ENCODE measurements at places on chromosomes 6 and 20.

DNA sequence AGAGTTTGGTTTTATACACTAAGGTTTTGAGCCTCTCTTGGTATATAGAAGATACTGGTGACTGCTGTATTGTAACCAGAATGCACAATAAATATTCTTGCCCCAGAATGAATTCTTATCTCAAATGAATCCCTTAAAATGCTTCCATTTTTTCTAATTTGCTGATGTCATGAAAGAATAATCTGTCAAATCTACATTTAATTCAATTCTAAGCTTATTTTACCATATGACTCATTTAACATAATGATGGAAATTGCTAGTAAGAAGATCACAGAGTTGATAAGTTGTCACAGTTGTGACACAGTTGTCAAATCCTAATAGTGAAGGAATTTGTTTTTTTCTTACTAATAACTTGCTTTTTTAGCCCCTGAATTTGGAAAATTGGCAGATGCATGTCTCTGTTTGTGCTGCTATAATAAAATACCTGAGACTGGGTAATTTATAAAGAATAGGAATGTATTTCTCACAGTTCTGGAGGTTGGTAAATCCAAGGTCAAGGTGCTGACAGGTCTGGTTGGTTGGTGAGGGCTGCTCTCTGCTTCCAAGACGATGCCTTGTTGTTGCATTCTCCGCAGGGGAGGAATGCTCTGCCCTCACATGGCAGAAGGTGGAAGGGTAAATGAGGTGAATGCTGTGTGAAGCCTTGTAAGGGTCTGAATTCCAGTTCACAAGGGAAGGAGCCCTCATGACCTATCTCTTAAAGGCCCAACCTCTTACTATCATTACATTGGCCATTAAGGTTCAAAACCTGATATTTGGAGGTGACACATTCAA is 4.7 kb downstream of the ECT2L start:
- no peaks in the 10 kb centered on the region for H3K4me1 ChIP-seq
- H3K4me3 ChIP-seq = no peak overlapping the region
- H3K27me3 ChIP-seq = peaks cover 4% of the 10 kb centered on the region

DNA sequence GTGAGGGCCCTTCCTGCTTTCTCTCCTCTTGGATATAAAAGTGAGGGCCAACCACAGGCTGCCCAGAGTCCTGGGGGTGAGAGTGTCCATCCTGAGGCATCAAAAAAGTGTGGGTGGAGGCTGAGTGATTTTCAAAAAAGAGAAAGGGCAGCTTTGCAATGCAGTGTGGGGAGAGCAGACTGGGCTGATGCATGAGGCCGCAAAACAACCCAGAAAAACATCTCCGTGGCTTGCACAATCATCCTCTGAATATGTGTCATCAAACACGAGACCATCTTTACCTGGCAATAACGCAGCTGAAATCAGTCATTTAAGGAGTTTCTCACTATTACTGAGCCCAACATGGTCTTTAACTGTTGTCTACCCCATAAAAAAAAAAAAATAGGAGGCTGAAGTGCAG is 191.2 kb upstream of the SOX4 start:
- no peak for DNase-seq
- no peak overlapping the region for H3K4me3 ChIP-seq

GRCh38 chr20:3846378-3846739 is 275 bp upstream of the MAVS start:
- H3K27ac ChIP-seq = peak overlapping the region; percentile 94
- peaks cover 15% of the 10 kb centered on the region for H3K4me1 ChIP-seq
- peak overlapping the region; percentile 93 for H3K4me3 ChIP-seq
- H3K27me3 ChIP-seq = no peaks in the 10 kb centered on the region
- no peak for DNase-seq

DNA sequence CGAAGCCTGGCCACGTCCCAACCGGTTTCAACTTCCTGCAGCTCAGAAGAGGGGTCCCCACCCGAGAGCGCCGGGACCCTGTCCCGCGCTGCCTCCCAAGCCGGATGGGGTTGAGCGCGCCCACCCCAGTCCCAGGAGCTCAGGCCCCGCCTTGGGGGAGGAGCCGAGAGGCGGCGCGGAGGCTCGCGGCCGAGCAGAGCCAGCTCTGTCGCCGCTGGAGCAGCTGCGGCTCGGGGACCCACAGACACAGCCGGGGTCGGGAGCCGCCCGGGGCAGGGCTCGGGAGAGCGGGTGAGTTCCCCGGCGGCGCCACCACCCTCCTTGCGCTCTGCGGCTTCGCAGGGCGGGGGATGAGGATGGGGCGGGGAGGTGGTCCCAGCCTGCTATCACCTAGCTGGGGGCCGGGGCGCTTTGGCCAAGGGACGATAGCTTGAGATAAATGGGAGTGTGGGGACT is at the start of gene PPP1R16B:
TSS of gene PPP1R16B (plus strand) at position 196 of the 456 bp plus-strand sequence. CDS start 30,229 bp downstream, outside the sequence.
- H3K36me3 ChIP-seq = peaks cover 4% of the 10 kb centered on the region
- H3K27me3 ChIP-seq = no peaks in the 10 kb centered on the region
- H3K4me1 ChIP-seq = peaks cover 28% of the 10 kb centered on the region
- peak; percentile 80 for DNase-seq
- peak within 1 kb of the TSS; percentile 97 for H3K27ac ChIP-seq

DNA sequence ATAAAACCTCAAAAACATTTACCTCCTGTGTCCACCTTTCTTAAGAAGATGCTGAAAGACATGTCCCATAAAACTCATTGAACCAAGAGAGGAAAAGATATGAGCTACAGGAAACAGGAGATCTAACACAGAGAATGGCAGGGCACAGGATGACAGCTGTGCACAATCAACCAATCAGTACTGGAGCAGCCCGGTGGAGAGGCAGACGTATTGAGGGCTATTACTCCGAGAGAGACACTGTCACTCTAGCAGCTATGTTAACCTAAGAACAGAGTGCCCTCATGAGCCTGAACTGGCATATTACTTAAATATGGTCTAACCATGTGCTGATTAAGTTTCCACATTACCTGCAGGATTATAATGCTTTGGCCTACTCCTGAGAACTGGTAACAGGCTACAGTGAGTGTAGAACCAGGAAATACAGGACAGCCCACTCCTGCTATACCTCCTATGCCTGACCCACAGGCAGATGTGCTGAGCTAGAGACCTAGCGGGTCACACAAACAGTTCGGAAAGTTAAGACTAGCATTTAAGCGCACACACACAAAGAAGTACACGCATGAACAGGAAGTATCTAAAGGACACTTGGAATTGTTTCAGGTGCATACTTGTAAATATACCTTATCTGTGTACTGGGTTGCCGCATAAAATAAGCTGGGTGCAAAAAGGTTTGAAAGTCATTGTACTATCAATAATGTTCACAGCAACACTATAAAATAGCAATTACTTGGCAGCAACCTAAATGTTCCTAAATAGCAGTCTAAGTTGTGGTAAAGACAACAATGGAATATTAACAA is 199.3 kb upstream of the SHLD1 start:
- no peak overlapping the region for H3K4me3 ChIP-seq
- no peak for DNase-seq
- no peaks in the 10 kb centered on the region for H3K27me3 ChIP-seq
- H3K36me3 ChIP-seq = peaks cover 3% of the 10 kb centered on the region
- peaks cover 17% of the 10 kb centered on the region for H3K4me1 ChIP-seq

DNA sequence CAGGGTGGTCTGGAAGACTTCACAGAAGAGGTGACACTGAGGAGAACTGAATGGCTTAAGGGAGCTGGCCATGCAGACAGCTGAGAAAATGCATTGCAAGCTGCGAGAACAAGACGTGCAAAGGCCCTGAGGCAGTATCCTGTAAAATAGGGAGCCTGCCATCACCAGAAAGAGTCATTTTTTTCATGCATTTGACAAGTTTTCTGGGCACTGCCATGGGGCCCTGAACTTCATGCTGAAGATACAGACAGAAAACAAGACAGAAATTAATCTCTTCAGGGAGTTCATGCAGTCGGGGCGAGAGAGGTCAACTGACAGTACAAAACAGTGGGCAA is 28.9 kb upstream of the NFATC2 start:
- no peak overlapping the region for H3K4me3 ChIP-seq
- no peaks in the 10 kb centered on the region for H3K4me1 ChIP-seq
- no peak overlapping the region for H3K27ac ChIP-seq
- DNase-seq = no peak
- no peaks in the 10 kb centered on the region for H3K36me3 ChIP-seq

DNA sequence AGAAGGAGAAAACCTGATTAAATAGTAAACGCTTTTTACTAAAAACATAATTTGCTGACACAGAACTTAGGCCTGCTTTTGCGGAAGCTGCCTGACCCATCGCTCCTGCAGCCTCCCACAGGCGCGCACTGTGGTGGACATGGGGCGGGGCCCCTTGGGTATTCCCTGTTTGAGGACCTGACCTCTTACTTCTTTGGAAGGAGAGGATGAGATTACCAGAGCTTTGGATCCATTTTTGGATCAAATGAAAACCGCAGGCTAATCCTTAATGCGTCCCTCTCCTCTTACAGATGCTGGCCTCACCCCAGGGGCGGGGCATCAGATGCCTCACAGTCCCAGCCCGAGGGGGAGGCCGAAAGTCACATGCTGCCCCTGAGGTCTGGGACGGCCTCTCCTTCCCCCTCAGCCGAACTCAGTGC is 151.0 kb downstream of the SCML4 start:
- DNase-seq = no peak
- no peaks in the 10 kb centered on the region for H3K36me3 ChIP-seq

- H3K4me1 ChIP-seq = no peaks in the 10 kb centered on the region
- H3K27ac ChIP-seq = no peak overlapping the region
- H3K4me3 ChIP-seq = no peak overlapping the region
- DNase-seq = no peak
- H3K27me3 ChIP-seq = no peaks in the 10 kb centered on the region
Measured at GRCh38 chr6:29602564-29603361, 17.8 kb downstream of the OR2H2 start.

DNA sequence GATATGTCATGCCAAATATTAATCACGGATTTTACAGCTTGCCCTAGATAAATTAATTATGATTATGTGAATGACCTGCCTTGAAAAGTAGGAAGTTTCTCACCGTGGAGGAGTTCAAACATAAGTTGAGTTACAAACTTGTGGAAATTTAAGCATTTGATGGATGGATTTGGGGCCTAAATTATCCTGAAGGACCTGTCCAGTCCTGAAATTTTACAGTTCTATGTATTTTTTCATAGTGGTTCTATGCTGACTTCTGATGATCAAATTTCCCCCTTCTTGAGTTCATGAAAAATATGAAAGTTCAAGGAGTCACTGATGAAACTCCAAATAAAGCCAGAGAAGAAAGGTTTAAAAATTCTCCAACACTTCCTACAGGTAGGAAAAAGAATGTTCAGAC is 178.6 kb downstream of the SLC35F1 start:
- DNase-seq = no peak
- H3K27me3 ChIP-seq = peaks cover 14% of the 10 kb centered on the region
- H3K4me3 ChIP-seq = no peak overlapping the region
- no peak overlapping the region for H3K27ac ChIP-seq
- no peaks in the 10 kb centered on the region for H3K36me3 ChIP-seq

DNA sequence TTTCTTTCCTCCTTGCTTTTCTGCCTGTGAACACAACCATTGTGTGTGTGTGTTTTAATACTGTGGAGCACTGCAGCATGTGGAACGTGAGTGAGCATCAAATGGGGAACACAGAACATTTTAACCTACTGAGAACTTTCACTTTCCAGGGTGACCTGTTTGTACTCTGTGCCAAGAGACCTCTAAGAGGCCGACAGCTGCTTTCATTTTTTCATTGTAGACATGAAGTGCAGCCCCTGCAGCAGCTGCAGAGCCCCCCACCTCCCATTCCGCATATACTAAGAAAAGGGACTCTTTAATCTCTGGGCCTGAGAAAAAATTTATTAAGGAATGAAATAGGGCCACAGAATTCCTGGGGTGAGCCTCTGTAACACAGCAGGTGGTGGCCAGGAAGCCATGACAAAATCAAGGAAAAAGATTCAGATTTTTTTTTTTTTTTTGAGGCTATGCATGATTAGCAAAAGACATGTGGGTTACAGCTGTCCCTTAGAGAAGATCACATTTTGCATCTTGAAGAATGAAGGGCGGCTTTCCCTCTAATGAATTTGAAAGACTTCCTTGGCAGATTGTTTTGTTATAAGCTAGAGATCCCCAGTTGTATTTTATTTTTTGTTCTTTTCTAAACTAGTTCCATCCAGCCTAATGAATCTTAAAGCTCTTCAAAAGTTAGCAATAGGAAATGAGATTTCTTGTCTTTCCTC is 503.4 kb downstream of the CD109 start:
- no peak overlapping the region for H3K27ac ChIP-seq
- no peaks in the 10 kb centered on the region for H3K36me3 ChIP-seq

- peak within 1 kb of the TSS; percentile 78 for H3K4me3 ChIP-seq
- H3K36me3 ChIP-seq = no peaks in the 10 kb centered on the region
- no peak within 1 kb of the TSS for H3K27ac ChIP-seq
- peak; percentile 10 for DNase-seq
- peaks cover 14% of the 10 kb centered on the region for H3K4me1 ChIP-seq
Measured at GRCh38 chr6:35496841-35497570, at the start of gene TEAD3. Gene TEAD3 (minus strand): TSS chr6:35497079.

GRCh38 chr6:106617302-106617701 is 12.0 kb downstream of the RTN4IP1 start:
- H3K27me3 ChIP-seq = no peaks in the 10 kb centered on the region
- H3K27ac ChIP-seq = no peak overlapping the region
- DNase-seq = no peak
- no peak overlapping the region for H3K4me3 ChIP-seq

- no peaks in the 10 kb centered on the region for H3K27me3 ChIP-seq
- H3K36me3 ChIP-seq = peaks cover 76% of the 10 kb centered on the region
- H3K4me3 ChIP-seq = no peak overlapping the region
- H3K27ac ChIP-seq = peak overlapping the region; percentile 74
- DNase-seq = no peak
Measured at GRCh38 chr6:41966961-41967311, 25.3 kb upstream of the CCND3 start.

GRCh38 chr20:34639755-34640222 is 37.1 kb downstream of the PIGU start:
- H3K4me3 ChIP-seq = no peak overlapping the region
- H3K27me3 ChIP-seq = no peaks in the 10 kb centered on the region
- H3K36me3 ChIP-seq = peaks cover 5% of the 10 kb centered on the region
- DNase-seq = no peak
- peak overlapping the region; percentile 9 for H3K27ac ChIP-seq

GRCh38 chr6:69061066-69061465 is 426.0 kb downstream of the ADGRB3 start:
- no peak for DNase-seq
- H3K4me3 ChIP-seq = no peak overlapping the region
- no peak overlapping the region for H3K27ac ChIP-seq
- H3K36me3 ChIP-seq = no peaks in the 10 kb centered on the region

GRCh38 chr20:52076164-52076563 is 115.4 kb downstream of the ZFP64 start:
- DNase-seq = no peak
- no peak overlapping the region for H3K27ac ChIP-seq
- peaks cover 10% of the 10 kb centered on the region for H3K36me3 ChIP-seq
- H3K27me3 ChIP-seq = no peaks in the 10 kb centered on the region
- no peaks in the 10 kb centered on the region for H3K4me1 ChIP-seq

- H3K4me1 ChIP-seq = peaks cover 5% of the 10 kb centered on the region
- DNase-seq = no peak
- peak overlapping the region; percentile 44 for H3K4me3 ChIP-seq
Measured at GRCh38 chr20:36304786-36305495, 1.2 kb upstream of the DLGAP4 start.

GRCh38 chr6:53493635-53494025 is 51.3 kb downstream of the GCLC start:
- DNase-seq = no peak
- H3K27me3 ChIP-seq = peaks cover 9% of the 10 kb centered on the region
- H3K27ac ChIP-seq = no peak overlapping the region
- H3K4me3 ChIP-seq = no peak overlapping the region
- no peaks in the 10 kb centered on the region for H3K4me1 ChIP-seq

All from naive thymus-derived CD8-positive, alpha-beta T cell (primary cell).